ENCODE measurements at places on chromosomes 12 and 14.

DNA sequence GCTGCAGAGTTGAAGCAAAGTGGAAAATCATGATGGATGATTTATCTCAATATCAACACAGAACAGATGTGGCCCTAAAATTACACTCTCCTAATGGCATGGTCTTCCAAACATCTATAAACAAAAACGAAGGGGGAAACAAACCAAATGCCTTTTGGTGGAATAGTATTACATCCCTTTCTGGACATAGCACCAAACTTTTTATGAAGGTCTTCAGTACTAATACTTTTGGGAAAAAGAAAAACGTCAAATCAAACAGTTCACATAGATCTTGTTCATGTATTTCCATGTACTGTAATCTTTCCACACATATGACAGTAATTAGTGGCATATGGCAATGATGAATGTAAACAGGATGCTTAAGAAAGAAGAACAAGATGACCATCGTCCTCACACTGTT is 22.9 kb upstream of the ANAPC7 start:
- no peak for DNase-seq

- DNase-seq = no peak
Measured at GRCh38 chr12:45518291-45519235, 210.9 kb upstream of the ARID2 start.

DNA sequence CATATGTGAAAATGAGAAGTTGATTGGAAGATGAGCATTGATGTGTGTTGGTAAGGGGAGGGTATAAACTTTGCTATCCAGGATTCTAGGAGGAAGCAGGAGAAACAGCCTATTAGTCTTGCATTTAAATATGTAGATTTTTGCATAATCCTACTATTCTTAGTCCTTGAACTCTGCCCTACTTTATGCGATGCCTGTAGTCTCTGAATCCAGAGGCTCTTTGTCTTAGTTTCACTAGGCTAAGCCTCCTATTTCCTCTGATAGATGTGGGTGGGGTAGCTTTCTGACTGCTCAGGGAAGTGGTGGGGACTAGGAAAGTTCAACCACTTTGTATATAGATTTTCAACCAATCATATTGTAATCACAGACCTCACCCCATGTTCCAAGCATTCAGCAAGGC is 49.5 kb upstream of the KCNC2 start:
- DNase-seq = no peak

GRCh38 chr14:104202259-104203070 is 64.1 kb downstream of the KIF26A start:
- DNase-seq = no peak

- DNase-seq = no peak
Measured at GRCh38 chr12:98439981-98440581, 75.3 kb upstream of the TMPO start.

- DNase-seq = no peak
Measured at GRCh38 chr14:105051182-105052109, 13.8 kb downstream of the GPR132 start.

- no peak for DNase-seq
Measured at GRCh38 chr14:69153152-69153872, 393 bp upstream of the DCAF5 start.

GRCh38 chr12:58419905-58420304 is 478.5 kb downstream of the ATP23 start:
- DNase-seq = no peak

DNA sequence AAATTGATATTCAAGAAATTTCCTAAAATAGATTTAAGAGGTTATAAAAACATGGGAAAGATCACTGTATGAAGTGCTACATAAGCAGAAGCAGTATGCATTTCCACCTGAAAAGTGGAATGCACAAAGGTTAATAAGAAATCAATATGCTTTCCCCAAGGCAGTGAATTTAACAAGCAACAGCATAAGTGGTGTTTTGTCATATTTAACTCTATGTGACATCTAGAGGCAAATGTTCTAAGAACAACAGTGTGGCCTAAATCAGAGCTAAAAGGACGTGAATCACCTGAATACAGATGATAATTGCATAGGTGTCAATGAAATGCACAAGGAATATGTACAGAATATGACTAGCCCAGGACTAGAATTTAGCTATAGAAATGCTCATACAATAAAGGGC is 49.5 kb downstream of the SLC2A13 start:
- DNase-seq = no peak

Measured in activated T-cell treated with anti-CD3 and anti-CD28 coated beads for 1 hour (primary cell).